ENCODE measurements at places on chromosomes 3 and 15. TPM values are rescaled to one million over a fixed set of nuclear protein-coding genes. Genes with fewer than 3 reads are reported as not detected.
A peak's percentile ranks its signal among the peaks of the same experiment; 100 is the strongest.

GRCh38 chr3:126508564-126508964 lies 9.0 kb downstream of the UROC1 start:
- no peaks in the 10 kb centered on the region for H3K36me3 ChIP-seq
- H3K27ac ChIP-seq: no peak overlapping the region
- H3K4me1 ChIP-seq: 0 out of 2 replicates have a peak, but pooled peaks cover 4% of the 10 kb centered on the region
- H3K4me3 ChIP-seq: no peak overlapping the region

DNA sequence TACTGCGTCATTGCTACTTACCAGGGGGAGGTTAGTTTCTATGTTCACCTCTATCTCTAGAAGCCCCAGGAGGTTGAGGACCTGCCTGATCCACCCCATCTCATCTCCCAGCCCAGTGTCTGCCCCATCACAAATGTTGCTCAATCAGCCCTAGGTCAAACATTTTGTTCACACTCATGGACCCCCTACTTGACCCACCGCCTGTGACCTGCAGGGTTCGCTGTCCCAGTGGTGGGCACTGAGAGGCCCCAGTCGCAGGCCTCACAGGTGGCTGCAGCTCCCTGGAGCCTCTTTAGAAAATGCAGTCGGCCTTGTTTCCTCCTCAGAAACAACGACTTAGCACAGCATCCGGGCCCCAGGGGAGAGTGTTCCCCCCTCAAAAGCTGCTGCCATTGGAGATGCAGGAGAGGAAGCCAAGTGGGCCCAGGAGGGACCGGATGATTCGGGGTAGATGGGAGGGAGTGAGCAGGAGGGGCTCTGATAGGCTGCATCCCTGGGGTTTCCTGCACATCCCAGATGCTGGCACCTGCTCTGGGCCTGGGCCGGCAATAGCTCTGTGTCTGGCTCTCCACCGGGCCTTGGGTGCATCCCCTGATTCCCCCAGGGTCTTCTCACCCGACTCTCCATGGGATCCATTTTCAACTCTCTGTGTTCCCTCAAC lies 18.4 kb upstream of the INSYN1 start:
- H3K4me3 ChIP-seq: no peak overlapping the region
- peaks cover 21% of the 10 kb centered on the region for H3K27me3 ChIP-seq
- no peaks in the 10 kb centered on the region for H3K36me3 ChIP-seq
- no peaks in the 10 kb centered on the region for H3K4me1 ChIP-seq

DNA sequence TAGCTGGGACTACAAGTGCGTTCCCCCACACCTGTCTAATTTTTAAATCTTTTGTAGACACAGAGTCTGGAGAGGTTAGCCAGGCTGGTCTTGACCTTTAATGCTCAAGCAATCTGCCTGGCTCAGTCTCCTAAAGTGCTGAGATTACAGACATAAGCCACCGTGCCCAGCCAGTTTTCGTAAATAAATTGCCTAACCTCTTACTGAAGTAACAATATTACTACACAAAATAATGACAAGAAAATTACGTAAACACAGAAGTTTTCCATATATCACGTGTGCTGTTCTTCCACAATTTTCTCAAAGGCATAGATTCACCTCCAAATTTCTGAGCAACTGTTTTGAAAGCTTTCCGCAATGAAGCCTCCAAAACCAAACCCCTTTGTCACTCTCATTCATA lies 58.1 kb upstream of the PROK2 start:
- H3K4me3 ChIP-seq: no peak overlapping the region
- DNase-seq: no peak
- H3K4me1 ChIP-seq: no peaks in the 10 kb centered on the region
- H3K36me3 ChIP-seq: no peaks in the 10 kb centered on the region

GRCh38 chr3:47083786-47084185 lies 80.1 kb downstream of the SETD2 start:
- no peaks in the 10 kb centered on the region for H3K27me3 ChIP-seq
- DNase-seq: no peak
- H3K36me3 ChIP-seq: peaks cover 62% of the 10 kb centered on the region
- peaks cover 6% of the 10 kb centered on the region for H3K4me1 ChIP-seq

DNA sequence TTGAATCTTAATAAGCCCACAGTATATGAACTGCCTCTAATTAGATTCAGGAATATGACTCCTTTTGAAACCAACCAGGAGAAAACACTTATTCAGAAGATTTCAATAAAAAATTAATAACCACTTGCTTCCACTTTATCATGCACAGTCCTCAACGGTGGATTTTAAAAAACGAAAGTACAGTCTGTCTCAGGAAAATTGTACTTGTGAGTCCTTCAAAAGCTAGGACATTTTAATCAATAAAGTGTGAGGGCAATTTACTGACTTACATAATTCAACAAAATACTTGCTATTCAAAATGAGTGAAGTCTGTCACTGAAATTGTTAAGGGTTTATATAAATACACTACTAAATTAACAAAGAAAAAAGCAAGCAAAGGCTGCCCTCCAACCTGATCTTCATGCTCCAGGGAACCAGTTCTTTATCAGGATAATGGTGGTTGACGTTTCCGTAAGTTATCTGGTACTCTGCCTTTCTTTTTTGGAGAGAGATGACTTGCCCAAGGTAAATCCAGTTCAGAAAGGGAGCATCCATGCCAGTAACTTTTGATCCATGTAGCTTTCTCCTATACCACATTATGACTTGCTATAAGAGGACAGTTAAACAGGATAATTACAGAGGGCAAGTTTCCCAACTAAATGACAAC lies 17.0 kb downstream of the SUCLG2 start:
- H3K4me1 ChIP-seq: peaks cover 32% of the 10 kb centered on the region
- H3K36me3 ChIP-seq: no peaks in the 10 kb centered on the region
- no peak for DNase-seq
- H3K4me3 ChIP-seq: no peak overlapping the region
- H3K27me3 ChIP-seq: no peaks in the 10 kb centered on the region

DNA sequence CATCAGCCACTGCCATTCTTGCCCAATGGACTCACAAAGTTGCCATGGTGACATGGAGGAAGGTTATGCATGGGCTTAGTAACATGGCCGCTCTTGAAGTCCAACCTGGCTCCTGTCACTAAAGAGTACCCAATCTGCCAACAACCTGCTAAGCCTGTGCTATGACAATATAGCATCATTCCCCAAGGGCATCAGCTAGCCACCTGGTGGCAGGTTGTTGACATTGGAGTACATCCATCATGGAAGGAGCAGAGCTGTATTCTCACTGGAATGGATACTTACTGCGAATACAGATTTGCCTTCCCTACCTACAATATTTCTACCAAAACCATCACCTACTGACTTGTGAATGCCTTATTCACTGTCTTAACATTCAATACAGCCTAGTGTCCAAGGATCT lies 138.9 kb upstream of the RORA start:
- no peak overlapping the region for H3K4me3 ChIP-seq
- 0 out of 2 replicates have a peak, but pooled peaks cover 5% of the 10 kb centered on the region for H3K27me3 ChIP-seq
- H3K36me3 ChIP-seq: no peaks in the 10 kb centered on the region
- no peaks in the 10 kb centered on the region for H3K4me1 ChIP-seq
- DNase-seq: no peak

DNA sequence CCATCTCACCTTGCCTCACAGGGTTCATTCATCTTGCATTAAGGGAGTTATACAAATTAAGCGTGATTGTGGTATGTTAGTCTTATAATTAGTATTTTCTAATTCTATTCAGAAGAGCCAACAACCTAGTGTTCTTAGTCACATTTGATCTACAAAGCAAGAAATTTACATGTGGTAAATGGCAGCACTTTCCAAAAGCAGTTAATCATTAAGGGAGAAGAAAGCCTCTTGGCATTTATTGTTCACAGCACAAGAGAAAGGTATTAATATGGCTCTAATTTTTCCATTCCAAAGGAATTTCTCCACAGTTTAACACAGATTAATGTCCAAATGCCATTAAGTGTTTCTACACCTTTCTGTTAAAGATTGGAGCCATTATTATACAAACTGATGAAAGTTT lies 1077.1 kb downstream of the ZPLD1 start:
- H3K27me3 ChIP-seq: no peaks in the 10 kb centered on the region
- no peaks in the 10 kb centered on the region for H3K36me3 ChIP-seq
- H3K4me3 ChIP-seq: no peak overlapping the region

- no peaks in the 10 kb centered on the region for H3K27me3 ChIP-seq
- peaks cover 9% of the 10 kb centered on the region for H3K4me1 ChIP-seq
- DNase-seq: no peak
- H3K4me3 ChIP-seq: peak overlapping the region; percentile 76
- no peak overlapping the region for H3K27ac ChIP-seq
Measured at GRCh38 chr3:149752788-149753136, 473 bp upstream of the COMMD2 start.

- H3K4me3 ChIP-seq: no peak overlapping the region
- no peaks in the 10 kb centered on the region for H3K27me3 ChIP-seq
- no peaks in the 10 kb centered on the region for H3K4me1 ChIP-seq
- H3K27ac ChIP-seq: no peak overlapping the region
Measured at GRCh38 chr3:95758707-95759106, 1055.7 kb upstream of the EPHA6 start.

DNA sequence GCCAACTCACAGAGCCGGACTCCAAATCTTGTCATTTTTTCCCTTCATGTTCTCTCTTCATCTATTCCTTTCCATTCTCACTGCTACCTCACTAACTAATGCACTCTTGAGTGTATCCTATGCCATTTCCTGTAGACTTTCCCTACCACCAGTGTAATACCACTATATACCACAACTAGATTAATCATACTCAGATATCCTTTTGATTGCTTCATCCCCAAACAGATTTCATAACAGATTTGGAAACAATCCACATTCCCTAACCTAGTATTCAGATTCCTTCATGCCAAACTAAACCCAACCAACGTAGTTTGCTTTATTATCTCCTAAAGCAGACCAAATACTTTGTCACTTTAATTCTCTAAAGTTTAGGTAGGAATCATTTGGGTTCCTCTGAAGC lies 2.6 kb upstream of the PLOD2 start:
- peak overlapping the region; percentile 91 for H3K27ac ChIP-seq
- H3K4me3 ChIP-seq: peak overlapping the region; percentile 41
- H3K4me1 ChIP-seq: peaks cover 57% of the 10 kb centered on the region
- H3K27me3 ChIP-seq: no peaks in the 10 kb centered on the region
- no peaks in the 10 kb centered on the region for H3K36me3 ChIP-seq

GRCh38 chr3:138296639-138297038 lies 33.0 kb downstream of the NME9 start:
- H3K36me3 ChIP-seq: peaks cover 9% of the 10 kb centered on the region
- no peaks in the 10 kb centered on the region for H3K27me3 ChIP-seq
- no peak overlapping the region for H3K4me3 ChIP-seq
- DNase-seq: no peak

DNA sequence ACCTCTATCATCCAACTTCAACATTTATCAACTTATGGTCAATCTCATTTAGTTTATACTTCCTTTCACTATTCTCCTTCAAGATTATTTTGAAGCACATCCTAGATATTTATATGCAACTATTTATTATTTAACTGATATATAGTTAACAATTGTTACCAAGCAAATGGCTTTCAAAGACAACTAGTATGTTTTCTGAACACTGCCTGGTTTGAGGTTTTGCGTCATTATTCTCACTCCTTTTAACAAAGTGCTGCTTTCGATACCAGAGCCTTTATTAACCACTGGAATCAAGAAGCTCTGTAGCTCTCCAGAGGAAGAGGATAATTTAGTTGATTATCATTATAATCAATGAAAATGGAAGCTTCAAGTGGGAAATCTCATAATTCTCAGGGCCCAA lies 19.6 kb downstream of the ZIC1 start:
- no peak overlapping the region for H3K27ac ChIP-seq
- no peak for DNase-seq
- peaks cover 8% of the 10 kb centered on the region for H3K4me1 ChIP-seq

GRCh38 chr15:71219101-71219500 lies 103.8 kb downstream of the THSD4 start:
- peak overlapping the region; percentile 81 for H3K27ac ChIP-seq
- H3K4me3 ChIP-seq: no peak overlapping the region
- no peaks in the 10 kb centered on the region for H3K27me3 ChIP-seq
- peaks cover 16% of the 10 kb centered on the region for H3K4me1 ChIP-seq
- DNase-seq: no peak
- peaks cover 5% of the 10 kb centered on the region for H3K36me3 ChIP-seq

DNA sequence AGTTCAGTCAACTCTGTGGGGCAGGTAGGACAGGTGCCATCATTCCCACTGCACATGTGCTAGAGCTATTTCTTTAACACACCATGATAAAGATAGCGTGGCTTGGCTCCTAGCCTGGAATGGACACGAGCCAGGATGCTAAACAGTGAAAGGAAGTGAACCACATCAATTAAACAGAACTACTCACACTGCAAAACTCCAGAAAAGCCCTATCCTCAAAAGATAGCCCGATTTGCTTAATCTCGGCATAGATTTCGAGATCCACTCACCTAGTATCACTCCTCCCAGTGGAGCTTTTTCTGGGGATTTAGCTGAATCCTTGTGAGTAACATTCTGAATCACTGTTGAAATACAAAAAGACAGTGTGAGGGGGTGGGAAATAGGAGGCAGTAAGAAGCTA lies 118.0 kb downstream of the ABI3BP start:
- H3K27ac ChIP-seq: no peak overlapping the region
- H3K36me3 ChIP-seq: no peaks in the 10 kb centered on the region
- DNase-seq: peak; percentile 76

DNA sequence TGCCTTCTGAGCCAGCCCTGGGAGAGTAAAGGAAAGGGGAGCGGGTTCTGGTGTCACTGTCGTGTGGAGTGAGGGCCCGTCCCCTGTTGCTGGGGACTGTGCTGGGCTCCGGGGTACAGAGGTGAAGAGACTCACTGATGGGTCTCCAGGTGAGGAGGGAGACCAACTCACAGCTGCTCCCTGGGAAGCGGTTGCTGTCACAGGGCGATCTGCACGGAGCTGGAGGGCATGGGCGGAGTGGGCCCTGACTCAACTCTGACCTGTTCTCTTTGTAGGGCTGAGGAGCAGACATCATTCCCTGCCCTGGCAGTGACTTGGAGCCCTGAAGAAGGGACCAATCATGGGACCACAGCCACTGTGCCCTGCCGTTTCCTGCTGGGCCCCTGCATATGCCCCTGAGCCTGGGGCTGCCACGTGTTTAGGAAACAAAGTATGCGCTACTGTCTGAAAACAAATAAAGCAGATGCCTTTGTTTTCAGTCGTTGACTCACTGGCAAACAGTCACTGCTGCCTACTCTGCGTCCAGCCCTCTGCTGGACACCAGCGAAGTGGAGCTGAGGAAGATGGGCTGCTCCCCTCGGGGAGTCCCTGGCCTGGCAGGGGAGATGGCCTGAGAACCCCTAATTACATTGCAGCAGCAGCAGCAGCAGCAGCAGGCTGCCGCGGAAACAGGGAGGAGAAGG lies 22.9 kb upstream of the PLXNA1 start:
- H3K4me1 ChIP-seq: peaks cover 20% of the 10 kb centered on the region
- H3K27me3 ChIP-seq: no peaks in the 10 kb centered on the region
- peak overlapping the region; percentile 58 for H3K27ac ChIP-seq
- no peak overlapping the region for H3K4me3 ChIP-seq

The EHHADH gene
- 4.3 TPM for total RNA-seq

The CKMT1B gene
- not detected for total RNA-seq

The DNAH12 gene
- total RNA-seq: not detected

The RETNLB gene
- total RNA-seq: not detected

The GUCA1C gene
- total RNA-seq: not detected

The ANP32A gene
- 40.1 TPM for total RNA-seq

The UROC1 gene
- not detected for total RNA-seq

The HIGD2B gene
- total RNA-seq: not detected

Data from GM23248 (cell line).